Activated CD4-positive, alpha-beta T cell treated with anti-CD3 and anti-CD28 coated beads, Interleukin-2, amount 10 ng/mL, durations not matched to agents 24 days and 14 days (primary cell): ENCODE measurements at places on chromosomes 11 and 22. TPM values are rescaled to one million over a fixed set of nuclear protein-coding genes. Genes with fewer than 3 reads are reported as not detected.

LRRC10B gene
- 0.14 TPM in 1 of 2 replicates, not detected in the other for total RNA-seq

DNA sequence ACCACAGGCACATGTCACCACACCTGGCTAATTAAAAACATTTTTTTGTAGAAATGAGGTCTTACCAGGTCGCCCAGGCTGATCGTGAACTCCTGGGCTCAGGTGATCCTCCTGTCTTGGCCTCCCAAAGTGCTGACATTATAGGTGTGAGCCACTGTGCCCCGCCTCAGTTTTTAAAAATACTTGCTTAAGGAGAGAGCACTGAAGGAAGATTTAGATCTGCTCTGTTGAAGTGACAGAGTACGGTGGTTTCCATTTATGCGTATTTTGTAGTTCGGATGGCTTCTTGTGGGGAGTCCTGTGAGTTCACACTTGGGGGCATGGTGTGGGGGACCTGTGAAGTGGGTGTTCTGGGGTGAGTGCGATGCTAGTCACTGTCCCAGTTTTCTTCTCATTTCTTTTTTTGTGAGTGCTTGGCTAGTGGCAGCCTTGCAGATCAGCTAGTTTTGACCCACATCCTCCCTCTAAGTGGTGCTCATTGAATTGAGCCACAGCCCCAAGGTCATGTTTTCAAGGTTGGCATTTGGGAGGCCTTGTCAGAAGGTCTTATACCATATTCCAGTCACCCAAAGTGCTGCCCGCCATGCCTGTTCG, 31.5 kb downstream of the PTPRJ start:
- H3K36me3 ChIP-seq, result peaks cover 34% of the 10 kb centered on the region
- H3K27me3 ChIP-seq, result no peaks in the 10 kb centered on the region
- peak overlapping the region; percentile 44 for H3K4me3 ChIP-seq
- DNase-seq, result peak; percentile 77

UVRAG gene
- 18.2 and 19.2 TPM in 2 replicates for total RNA-seq

GRCh38 chr11:66719111-66719872, 9.7 kb downstream of the SPTBN2 start:
- no peak for DNase-seq
- no peak overlapping the region for H3K4me3 ChIP-seq
- H3K27me3 ChIP-seq, result peaks cover 11% of the 10 kb centered on the region
- no peaks in the 10 kb centered on the region for H3K36me3 ChIP-seq
- H3K4me1 ChIP-seq, result peaks cover 7% of the 10 kb centered on the region

DLAT gene
- 59.2 and 61.8 TPM in 2 replicates for total RNA-seq

DNA sequence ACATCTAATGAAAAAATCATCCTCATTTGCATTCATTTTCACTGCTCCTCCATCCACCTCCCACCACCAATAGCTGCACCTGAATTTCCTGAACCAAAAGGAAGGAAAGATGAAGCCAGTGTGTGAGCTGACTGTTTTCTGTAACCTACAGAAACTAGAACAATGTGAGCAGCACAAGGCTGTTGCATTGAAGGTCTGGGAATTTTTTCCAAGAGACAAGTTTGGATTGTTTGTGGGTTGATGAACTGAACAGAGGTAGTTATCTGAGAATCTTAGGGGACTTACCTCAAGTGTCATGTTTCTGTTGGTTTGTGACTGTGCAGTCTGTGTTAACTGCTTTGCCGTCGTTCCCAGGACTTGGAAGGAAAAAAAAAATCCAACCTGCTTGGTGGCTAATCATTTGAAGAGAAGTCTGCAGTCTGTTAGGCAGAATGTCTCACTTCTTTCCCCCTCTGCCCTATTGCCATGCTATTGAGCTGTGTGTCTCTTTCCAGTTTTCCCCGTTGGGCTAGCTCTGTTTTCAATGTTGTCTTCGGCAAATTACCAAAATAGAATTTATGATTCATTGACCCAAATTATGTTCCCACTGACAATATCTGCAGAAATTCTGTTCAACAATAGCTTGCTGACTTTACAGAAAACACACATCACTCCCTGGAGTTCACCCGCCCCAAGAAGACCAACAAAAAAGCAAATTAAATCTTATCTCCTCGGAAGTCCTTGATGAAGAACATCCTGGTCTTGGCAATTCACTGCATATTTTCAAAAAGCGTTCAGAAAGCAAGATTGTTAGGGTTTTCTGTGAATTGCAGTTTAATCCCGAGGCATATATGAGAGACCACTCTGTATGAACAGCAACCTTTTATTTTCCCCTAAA, 76.0 kb downstream of the SC5D start:
- no peaks in the 10 kb centered on the region for H3K27me3 ChIP-seq
- peak overlapping the region; percentile 65 for H3K4me3 ChIP-seq
- H3K36me3 ChIP-seq, result peaks cover 3% of the 10 kb centered on the region

EHF gene
- total RNA-seq, result not detected in 2 replicates

GRCh38 chr11:96481771-96482170, 92.0 kb downstream of the JRKL start:
- no peak for DNase-seq
- H3K27me3 ChIP-seq, result peaks cover 4% of the 10 kb centered on the region
- no peaks in the 10 kb centered on the region for H3K36me3 ChIP-seq
- no peak overlapping the region for H3K4me3 ChIP-seq
- no peak overlapping the region for H3K27ac ChIP-seq

ART1 gene
- total RNA-seq, result not detected in 2 replicates
